Neural progenitor cell (in vitro differentiated cells): ENCODE measurements at places on chromosomes 1 and 21.
A peak's percentile ranks its signal among the peaks of the same experiment; 100 is the strongest.

DNA sequence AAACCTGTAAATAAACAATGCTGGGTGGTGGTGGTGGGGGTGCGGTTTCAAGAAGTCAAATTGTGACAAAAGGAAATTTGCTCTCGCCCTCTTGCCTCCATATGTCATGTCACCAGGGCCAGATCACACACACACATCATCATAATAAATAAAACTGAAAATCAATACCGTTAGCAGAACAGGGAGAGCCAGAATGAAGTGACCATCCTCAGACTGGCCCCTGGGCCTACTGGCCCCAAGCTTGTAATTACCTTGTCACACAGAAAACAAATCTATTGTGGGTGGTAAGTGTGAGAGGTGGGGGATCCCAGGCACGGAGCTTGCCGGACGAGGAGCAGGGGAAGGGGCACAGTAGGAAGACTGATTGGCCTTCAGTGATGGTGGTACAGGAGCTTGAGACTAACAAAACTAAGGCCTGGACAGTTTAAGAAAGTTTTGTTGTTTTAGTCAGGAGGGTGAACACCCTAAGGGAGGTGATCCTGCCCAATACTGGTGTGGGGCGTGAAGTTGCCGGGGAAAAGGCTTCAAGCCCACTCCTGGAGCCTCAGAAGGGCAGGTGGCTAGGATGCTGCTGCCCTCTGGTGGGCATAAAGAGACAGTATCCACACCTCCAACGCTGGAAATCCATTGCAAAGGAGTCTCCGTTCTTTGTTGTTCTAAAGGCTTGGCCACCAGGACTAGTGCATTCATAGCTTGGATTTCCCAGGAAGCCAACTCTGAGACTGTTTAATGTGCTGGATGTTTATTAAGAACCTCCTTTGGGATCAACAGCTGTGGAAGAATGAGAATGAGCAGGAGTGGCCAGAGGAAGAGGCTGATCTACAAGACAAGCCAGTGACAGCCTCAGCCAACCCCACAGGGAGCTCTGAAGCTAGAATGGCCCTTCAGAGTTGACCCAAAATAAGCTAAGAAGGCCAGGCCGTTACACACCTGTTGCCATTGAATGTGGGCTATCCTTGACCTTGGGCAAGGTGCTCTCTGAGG, 8.1 kb upstream of the C1orf216 start:
- H3K4me1 ChIP-seq: peaks cover 17% of the 10 kb centered on the region
- H3K36me3 ChIP-seq: no peaks in the 10 kb centered on the region
- no peak overlapping the region for H3K4me3 ChIP-seq
- H3K27ac ChIP-seq: no peak overlapping the region

GRCh38 chr1:16093611-16094010, 20.2 kb upstream of the FAM131C start:
- H3K27ac ChIP-seq: no peak overlapping the region
- no peak overlapping the region for H3K4me3 ChIP-seq
- no peaks in the 10 kb centered on the region for H3K36me3 ChIP-seq
- H3K4me1 ChIP-seq: peaks cover 16% of the 10 kb centered on the region

GRCh38 chr1:100538913-100539835, 1.2 kb downstream of the GPR88 start:
- DNase-seq: peak; percentile 80
- no peaks in the 10 kb centered on the region for H3K36me3 ChIP-seq
- no peak overlapping the region for H3K27ac ChIP-seq
- peaks cover 80% of the 10 kb centered on the region for H3K27me3 ChIP-seq

DNA sequence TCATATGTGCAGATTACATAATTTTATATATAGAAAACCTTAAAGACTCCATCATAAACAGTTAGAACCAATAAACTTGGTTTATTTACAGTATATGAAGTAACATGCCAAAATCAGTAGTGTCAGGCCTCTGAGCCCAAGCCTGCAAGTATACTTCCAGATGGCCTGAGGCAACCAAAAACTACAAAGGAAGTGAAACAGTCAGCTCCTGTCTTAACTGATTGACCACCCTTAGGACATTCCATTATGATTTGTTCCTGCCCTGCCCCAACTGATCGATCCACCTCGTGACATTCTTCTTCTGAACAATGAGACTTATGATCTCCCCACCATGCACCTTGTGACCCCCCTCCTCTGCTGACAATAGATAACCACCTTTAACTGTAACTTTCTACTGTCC, 630.3 kb downstream of the AMY1C start:
- no peaks in the 10 kb centered on the region for H3K27me3 ChIP-seq
- DNase-seq: no peak

- H3K36me3 ChIP-seq: peaks cover 9% of the 10 kb centered on the region
- peak; percentile 16 for DNase-seq
- H3K27ac ChIP-seq: no peak overlapping the region
- H3K4me1 ChIP-seq: peaks cover 8% of the 10 kb centered on the region
- no peak overlapping the region for H3K4me3 ChIP-seq
These were observed 44.1 kb downstream of the UCK2 start for GRCh38 chr1:165871311-165872067.

- DNase-seq: no peak
- H3K27ac ChIP-seq: no peak overlapping the region
- H3K36me3 ChIP-seq: no peaks in the 10 kb centered on the region
- peaks cover 5% of the 10 kb centered on the region for H3K4me1 ChIP-seq
These were observed 34.0 kb downstream of the DNAI4 start for GRCh38 chr1:66890621-66891020.

GRCh38 chr1:230879778-230880177, 11.5 kb upstream of the C1orf198 start:
- peaks cover 22% of the 10 kb centered on the region for H3K4me1 ChIP-seq
- DNase-seq: no peak
- H3K27ac ChIP-seq: no peak overlapping the region
- H3K4me3 ChIP-seq: no peak overlapping the region
- H3K27me3 ChIP-seq: no peaks in the 10 kb centered on the region
- H3K36me3 ChIP-seq: no peaks in the 10 kb centered on the region

DNA sequence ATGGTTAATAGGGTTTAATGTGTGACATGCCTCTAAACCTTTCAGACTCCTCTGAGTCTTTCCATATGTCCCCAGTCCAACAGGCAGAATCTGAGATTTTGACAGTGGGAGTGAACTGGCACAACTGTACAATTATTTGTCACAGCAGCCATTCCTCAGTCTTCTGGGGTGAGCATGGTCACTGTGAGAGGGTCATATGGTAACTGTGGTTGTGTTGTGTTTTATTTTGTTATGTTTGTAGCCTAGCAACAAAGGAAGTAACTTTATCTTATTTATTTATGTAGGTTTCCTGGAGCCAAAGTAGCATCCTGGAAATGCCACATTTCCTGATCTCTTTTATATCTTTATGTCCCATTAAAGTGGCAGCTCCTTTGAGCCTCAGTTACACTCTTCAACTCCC, 1067.9 kb downstream of the TTLL7 start:
- no peak overlapping the region for H3K27ac ChIP-seq
- no peaks in the 10 kb centered on the region for H3K4me1 ChIP-seq
- no peaks in the 10 kb centered on the region for H3K36me3 ChIP-seq
- no peak overlapping the region for H3K4me3 ChIP-seq
- no peaks in the 10 kb centered on the region for H3K27me3 ChIP-seq

DNA sequence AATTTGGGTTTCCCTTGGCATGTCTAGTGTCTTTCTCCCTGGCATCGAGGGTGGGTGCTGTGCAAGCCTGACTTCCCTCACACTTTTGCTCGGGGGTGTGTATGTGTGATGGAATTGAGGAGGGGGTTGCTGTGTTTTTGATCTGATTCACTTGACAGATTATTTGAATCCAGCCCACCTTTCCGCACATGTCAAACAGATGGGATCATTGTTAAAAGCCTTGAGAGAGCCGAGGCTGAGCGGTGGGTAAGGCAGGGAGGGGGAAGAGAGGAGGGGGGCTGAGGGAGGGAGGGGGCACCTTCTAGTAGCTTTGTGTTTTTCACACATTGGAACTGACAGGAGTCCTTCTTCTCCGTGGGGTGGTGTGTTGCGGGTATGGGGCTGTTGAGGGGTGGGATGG, 90.0 kb downstream of the PAPPA2 start:
- no peak overlapping the region for H3K27ac ChIP-seq
- DNase-seq: peak; percentile 36
- peaks cover 39% of the 10 kb centered on the region for H3K4me1 ChIP-seq
- H3K27me3 ChIP-seq: no peaks in the 10 kb centered on the region

GRCh38 chr21:43294194-43294902, 125.5 kb downstream of the CRYAA start:
- no peaks in the 10 kb centered on the region for H3K4me1 ChIP-seq
- H3K27ac ChIP-seq: no peak overlapping the region
- no peaks in the 10 kb centered on the region for H3K36me3 ChIP-seq
- H3K27me3 ChIP-seq: no peaks in the 10 kb centered on the region
- no peak for DNase-seq

- H3K36me3 ChIP-seq: no peaks in the 10 kb centered on the region
- H3K4me3 ChIP-seq: peak within 1 kb of the TSS; percentile 66
- peak within 1 kb of the TSS; percentile 51 for H3K27ac ChIP-seq
- no peaks in the 10 kb centered on the region for H3K27me3 ChIP-seq
- H3K4me1 ChIP-seq: peaks cover 5% of the 10 kb centered on the region
- DNase-seq: peak; percentile 97
These were observed at the start of gene EIF2D for GRCh38 chr1:206612129-206612876. EIF2D (minus strand) TSS chr1:206612465; CDS start chr1:206612342, 123 bp downstream.

DNA sequence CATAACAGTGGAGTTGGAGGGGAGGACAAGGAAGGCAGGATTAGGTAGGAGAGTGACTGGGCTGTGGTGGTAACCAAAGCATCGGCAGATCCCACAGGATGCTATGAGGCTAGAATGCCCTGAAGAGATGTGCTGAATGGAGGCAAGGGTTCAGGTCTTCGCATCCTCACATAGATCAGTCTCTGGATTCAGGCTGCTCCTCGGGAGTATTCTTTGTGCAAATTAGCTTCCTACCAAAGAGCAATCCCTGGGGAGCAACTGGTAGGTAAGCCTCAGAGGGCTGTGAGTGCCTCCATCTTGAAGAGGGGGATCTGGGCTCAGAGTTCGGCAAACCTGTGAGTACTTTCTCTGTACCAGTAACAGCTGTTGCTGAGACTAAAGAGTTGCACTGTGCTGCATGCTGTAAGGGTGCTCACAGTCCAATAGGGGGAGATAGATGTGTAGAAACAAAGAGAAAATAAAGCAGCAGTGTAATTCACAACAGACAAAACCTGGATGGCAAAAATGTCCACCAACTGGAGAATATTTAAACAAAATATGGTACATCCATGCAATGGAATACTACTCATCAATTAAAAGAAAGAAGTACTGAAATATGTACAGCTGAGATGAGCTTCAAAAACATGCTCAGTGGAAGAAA, 322.4 kb upstream of the DEPDC1 start:
- no peak overlapping the region for H3K4me3 ChIP-seq
- no peak overlapping the region for H3K27ac ChIP-seq
- H3K27me3 ChIP-seq: no peaks in the 10 kb centered on the region
- no peaks in the 10 kb centered on the region for H3K4me1 ChIP-seq
- no peaks in the 10 kb centered on the region for H3K36me3 ChIP-seq

- H3K27me3 ChIP-seq: no peaks in the 10 kb centered on the region
- no peaks in the 10 kb centered on the region for H3K4me1 ChIP-seq
- no peak overlapping the region for H3K4me3 ChIP-seq
- no peak overlapping the region for H3K27ac ChIP-seq
These were observed 9.3 kb upstream of the ZBTB40 start for GRCh38 chr1:22442212-22442894.

- no peak overlapping the region for H3K4me3 ChIP-seq
- no peaks in the 10 kb centered on the region for H3K36me3 ChIP-seq
- DNase-seq: no peak
- no peaks in the 10 kb centered on the region for H3K27me3 ChIP-seq
These were observed 451.4 kb downstream of the PTPRU start for GRCh38 chr1:29687601-29688244.

DNA sequence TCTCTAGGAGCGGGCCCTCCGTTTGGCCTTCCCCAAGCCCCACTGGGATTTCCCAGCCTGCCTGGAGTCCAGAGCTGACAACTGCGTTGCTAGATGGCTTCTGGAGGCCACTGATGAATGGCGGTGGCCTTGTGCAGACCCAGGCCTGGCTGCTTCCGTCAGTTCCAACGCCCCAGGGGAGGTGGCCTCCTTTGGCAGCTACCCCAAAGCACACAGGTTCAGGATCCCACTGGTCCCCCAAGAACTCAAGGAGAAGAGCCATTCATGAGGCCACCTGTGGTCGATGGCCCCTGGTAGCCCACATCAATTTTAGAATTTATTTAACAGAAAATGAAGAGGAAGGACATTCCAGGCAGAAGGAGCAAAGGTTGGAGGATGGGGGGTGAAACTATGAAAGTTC, 85.2 kb downstream of the LACTBL1 start:
- DNase-seq: no peak
- H3K27me3 ChIP-seq: no peaks in the 10 kb centered on the region
- H3K4me3 ChIP-seq: no peak overlapping the region
- H3K36me3 ChIP-seq: no peaks in the 10 kb centered on the region

- H3K4me3 ChIP-seq: no peak overlapping the region
- H3K27ac ChIP-seq: no peak overlapping the region
- no peaks in the 10 kb centered on the region for H3K27me3 ChIP-seq
- no peaks in the 10 kb centered on the region for H3K36me3 ChIP-seq
These were observed 7.1 kb downstream of the COL6A1 start for GRCh38 chr21:45988366-45989347.
